ENCODE measurements at places on chromosomes 5 and 9. TPM values are rescaled to one million over a fixed set of nuclear protein-coding genes. Genes with fewer than 3 reads are reported as not detected.

- no peak overlapping the region for H3K4me3 ChIP-seq
- H3K27ac ChIP-seq: no peak overlapping the region
- no peak for DNase-seq
- H3K27me3 ChIP-seq: no peaks in the 10 kb centered on the region
- H3K4me1 ChIP-seq: no peaks in the 10 kb centered on the region
Observed at GRCh38 chr9:134229466-134230091, 65.2 kb upstream of the RNU6ATAC start.

The PIP5KL1 gene
- total RNA-seq: 0.20 TPM

The SGCD gene
- 85.1 TPM for total RNA-seq

The AP3S1 gene
- total RNA-seq: 50.1 TPM

The LURAP1L gene
- total RNA-seq: 2.8 TPM
